Stimulated activated CD4-positive, alpha-beta T cell treated with anti-CD3 and anti-CD28 coated beads, Interleukin-4, amount 100 ng/mL, for 24 hours (primary cell): ENCODE measurements at places on chromosomes 11 and 22.

- DNase-seq = no peak
Measured at GRCh38 chr11:114317787-114318137, 21.6 kb downstream of the NNMT start.

DNA sequence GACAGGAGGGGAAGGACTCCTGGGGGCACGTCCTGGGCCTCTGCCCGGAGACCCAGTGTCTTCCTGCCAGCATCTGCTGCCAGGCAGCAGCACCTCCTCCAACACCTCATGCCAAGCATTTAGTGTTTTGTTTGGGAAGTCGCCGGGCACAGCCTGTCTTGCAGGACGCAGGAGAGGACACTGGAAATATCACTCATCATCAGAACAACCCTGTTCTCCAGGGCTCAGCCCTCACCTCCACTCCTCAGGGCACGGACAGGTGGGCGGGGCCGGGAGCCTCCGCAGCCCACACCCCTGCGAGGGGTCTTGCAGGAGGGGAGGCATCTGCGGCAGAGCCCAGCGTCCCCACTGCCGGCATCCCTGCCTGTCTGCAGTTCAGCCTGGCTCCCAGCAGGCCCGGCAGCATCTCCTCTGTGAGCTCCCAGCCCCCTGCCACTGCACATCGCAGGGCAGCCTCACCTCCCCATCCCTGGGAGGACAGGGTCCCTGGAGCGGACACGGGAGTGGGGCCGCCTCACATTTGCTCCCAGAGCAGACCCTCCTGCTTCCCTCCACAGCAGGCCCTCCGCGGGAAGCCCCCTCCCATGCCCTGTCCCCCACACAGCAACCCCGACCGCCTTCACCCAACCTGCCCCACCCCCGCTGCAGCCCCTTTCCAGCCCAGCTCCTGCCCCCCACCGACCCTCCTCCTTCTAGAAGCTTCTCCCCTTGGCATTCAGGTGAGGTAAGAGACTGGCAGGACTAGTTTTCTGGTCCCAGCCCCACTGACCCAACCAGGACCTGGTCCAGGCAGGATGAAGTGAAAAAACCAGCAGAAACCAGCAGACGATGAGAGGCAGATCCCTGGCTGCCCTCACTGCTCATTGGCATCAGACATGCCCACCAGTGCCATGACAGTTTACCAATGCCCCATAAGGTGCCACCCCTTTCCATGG, 72.7 kb downstream of the BRD1 start:
- DNase-seq = no peak

DNA sequence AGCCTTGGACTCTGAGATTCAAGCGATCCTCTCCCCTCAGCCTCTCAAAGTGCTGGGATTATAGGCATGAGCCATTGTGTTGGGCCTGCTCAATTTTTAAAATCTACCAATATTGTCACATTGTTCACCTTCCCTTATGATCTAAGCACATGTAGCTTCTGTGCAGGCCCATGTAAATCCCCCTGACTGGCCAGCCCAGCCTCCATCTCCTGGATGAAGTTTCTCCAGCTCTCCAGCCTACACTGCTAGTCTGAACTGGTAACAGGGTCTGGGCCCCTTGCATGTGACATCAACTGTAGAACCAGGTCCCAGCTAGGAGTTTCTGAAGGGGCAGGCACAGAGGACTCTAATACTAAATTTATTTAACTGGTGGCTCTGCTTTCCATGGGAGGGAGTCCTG, 32.8 kb upstream of the YPEL1 start:
- no peak for DNase-seq

- DNase-seq = no peak
Measured at GRCh38 chr22:26345496-26345895, 83.6 kb upstream of the ASPHD2 start.

DNA sequence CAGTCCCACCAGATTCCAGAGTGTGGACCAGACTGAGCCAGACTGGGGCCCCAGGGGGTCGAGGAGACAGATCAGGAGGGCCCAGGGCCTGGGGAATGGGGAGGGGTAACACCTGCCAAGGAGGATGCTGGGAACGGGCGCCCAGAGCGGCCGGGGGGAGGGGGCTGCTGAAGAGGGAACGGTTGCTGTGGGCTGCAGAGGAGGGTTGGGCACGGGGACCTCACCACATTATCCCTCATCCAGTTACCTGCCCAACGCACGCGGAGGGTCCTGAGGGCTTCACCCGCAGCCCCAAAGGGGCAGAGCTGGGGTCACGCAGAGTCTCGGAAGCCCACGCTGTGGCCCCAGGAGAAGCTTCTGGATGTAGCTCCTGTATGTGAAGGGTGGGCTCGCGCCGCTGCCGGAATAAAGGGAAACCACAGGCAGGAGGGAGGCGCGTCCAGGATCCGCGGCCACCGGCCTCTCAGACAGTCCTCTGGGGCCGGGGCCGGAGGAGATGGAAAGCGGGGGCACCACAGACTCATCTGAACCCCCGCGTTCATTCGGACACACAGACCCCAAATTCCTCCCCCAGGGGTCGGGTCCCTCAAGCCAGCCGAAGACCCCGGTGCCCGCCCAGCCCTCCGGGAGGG, 866 bp upstream of the SELENOO start:
- DNase-seq = no peak

DNA sequence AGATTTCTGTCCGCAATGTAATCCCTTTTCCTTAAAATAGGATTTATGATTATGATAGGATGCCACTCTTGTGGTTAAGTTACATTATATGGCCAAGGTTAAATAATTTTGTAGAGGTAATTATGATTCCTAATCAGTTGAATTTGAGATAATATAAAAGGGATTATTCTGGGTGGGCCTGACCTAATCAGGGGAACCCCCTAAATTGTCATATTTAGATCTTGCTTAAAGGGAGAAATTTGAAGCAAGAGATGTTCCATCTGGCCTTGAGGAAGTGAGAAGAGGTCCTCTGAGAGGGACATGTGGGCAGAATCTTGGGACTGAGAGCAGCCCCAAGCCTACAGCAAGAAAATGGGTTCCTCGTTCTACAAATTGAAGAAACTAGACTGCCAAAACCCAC, 1550.1 kb upstream of the TENM4 start:
- DNase-seq = no peak

DNA sequence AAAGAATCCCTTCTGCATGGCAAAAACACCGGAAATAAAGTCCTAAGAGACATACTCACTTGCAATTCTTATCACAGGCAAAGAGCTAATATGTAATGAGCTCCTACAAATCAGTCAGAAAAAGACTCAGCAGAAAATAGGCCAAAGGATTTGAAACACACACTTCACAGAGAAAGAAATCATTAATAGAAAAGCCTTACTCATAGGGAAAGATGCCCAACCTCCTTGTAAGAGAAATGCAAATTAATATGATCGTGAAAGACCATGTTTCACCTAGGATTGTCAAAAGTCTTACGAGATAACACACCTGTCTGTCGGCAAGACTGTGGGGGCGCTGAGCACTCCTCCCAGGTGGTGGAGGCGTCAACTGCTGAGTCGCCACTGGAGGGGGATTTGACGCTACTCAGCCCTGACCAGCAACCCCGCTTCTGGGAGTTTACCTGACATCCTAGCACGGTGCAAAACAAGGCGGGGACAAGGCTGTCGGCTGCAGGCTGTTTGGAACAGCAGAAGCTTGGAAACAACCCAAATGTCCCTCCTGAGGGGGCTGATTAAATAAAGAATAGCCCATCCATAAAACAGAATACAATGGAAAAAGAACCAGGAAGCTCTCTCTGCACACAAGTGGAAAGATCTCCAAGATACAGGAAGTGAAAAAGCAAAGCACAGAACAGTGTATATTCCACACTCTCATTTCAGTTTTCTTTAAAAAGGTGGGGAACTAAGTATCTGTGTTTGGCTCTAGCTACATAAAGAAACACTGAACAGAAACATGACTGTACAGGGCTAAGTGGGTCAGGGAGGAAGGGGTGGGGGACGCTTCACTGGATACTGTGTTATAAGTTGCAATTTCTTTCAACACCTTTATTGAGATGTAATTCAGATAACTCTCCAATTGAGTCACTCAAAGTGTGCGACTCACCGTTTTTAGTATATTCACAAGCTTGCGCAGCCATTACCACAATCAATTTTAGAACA, 11.5 kb downstream of the CSNK1E start:
- peak; percentile 44 for DNase-seq

- no peak for DNase-seq
Measured at GRCh38 chr11:36251823-36252222, 37.4 kb downstream of the COMMD9 start.

DNA sequence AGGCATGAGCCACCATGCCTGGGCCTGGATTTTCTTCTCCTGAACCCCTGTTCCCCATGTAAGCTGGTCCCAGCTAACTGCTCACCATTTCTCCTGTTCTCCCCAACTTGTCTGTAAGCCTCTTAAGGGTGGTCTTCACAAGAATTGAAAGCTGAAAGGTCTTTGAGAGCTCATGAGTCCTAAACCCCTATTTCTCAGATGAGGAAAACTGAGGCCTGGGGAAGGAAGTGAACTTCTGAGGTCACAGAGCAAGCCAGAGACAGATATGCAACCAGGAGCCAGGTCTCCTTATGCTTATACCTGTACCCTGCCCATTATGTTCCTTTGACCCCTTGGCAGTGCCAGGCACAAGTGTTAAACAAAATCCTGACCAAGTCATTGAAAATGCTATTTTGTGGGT, 16.3 kb downstream of the NPTXR start:
- no peak for DNase-seq

DNA sequence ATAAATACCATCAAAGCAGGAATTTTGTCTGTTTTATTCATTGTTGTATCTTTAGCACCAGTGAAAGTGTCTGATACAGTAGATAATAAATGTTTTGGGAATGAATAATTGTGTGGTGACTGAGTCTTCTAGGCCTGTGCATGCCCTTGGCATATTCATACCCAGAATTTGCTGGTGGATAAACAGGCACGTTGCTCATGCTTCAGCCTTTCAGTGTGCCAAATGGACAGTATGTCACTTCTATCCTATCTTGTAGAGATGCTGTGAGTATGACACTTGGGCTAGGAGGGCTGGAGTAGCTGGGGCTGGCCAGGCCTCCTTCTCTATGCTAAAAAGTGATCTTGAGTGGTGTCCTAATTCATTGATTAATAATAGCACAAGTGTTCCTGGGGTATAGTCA, 287.3 kb upstream of the DDI1 start:
- DNase-seq = no peak

- peak; percentile 17 for DNase-seq
Measured at GRCh38 chr11:121650351-121651256, 197.8 kb upstream of the SORL1-AS1 start.

DNA sequence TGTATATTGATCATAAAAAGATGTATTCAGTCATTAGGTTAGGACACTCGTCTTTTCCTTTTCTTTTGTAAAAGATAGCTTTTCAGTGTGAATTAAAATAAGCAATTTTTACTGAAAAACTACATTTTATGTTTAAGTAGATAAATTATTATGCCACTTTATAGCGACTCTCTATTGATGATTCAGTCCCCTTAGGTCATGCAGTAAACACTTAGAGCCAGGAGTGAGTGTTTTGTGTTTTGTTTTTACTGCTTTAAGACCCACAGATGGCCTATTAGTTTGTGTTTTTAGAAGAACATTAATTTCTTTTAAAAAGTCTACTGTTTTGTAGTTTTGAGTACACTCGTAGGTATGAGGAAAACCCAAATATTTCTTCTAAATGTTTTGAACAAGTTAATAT, 86.6 kb downstream of the YAP1 start:
- DNase-seq = no peak

- DNase-seq = no peak
Measured at GRCh38 chr11:76094740-76095139, 111.6 kb downstream of the WNT11 start.

- DNase-seq = peak; percentile 32
Measured at GRCh38 chr22:38843657-38844314, at the start of gene NPTXR. TSS of gene NPTXR (minus strand) at chr22:38844028.

- DNase-seq = peak; percentile 50
Measured at GRCh38 chr11:2975594-2975993, 16.5 kb downstream of the NAP1L4 start.

DNA sequence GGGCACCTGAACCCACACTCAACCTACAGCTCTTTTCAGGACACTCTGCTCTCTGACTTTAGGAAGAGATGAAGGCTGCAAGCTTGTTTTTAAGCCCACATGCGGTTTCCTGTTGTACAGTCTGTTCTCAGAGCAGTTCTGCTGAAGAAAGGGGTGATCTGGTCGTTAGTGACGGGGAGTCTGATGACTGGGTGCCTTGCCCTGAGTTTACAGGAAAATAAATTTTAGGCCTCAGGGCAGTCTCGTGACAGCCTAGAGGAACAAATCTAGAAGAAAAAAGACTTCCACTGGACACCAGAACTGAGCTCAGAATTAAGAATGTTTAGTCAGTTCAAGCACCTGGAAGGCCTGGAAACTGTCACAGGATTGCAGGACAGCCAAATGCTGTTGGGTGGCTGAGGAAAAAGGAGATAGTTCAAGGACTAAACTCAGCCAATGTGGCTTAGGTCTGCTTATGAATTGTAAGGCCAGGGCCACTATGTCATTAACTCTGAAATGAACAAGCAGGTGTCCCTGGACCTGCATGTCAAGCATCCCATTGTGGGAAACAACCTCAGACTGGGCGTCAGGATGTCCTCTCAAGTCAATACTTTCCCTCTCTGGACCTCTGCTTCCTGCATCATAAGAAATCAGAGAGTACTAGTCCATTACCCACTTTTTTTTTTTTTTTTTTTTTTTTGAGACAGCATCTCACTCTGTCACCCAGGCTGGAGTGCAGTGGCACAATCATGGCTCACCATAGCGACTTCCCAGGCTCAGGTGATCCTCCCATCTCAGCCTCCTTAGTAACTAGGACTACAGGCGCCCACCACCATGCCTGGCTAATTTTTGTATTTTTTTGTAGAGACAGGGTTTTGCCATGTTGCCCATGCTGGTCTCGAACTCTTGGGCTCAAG, 5.7 kb downstream of the PIK3IP1 start:
- peak; percentile 72 for DNase-seq

- no peak for DNase-seq
Measured at GRCh38 chr11:73760135-73760678, 667 bp downstream of the RAB6A start.

- DNase-seq = no peak
Measured at GRCh38 chr22:45703758-45704157, 32.1 kb downstream of the ATXN10 start.
